ENCODE measurements at places on chromosomes 12 and 14.

DNA sequence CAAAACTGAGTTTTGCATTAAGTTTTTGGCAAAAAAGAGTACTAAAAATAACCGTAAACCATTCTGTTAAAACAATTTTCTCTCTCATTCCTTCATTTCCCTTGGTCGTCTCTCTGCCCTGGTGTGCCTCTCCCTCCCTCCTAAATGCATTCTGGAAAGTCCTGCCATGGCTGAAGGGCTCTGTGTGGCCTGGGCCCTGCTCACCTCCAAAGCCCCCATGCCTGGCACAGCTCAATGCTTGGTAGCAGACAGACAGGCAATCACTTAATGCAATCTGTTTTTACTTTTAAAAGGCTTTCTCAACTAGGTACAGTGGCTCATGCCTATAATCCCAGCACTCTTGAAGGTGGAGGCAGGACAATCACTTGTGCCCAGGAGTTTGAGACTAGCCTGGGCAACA lies 47.8 kb downstream of the CDC42BPB start:
- no peak for DNase-seq

GRCh38 chr14:24880689-24881088 lies 169.3 kb downstream of the STXBP6 start:
- DNase-seq: no peak

- no peak for DNase-seq
These were observed 159.0 kb downstream of the KICS2 start for GRCh38 chr12:64063121-64063520.

DNA sequence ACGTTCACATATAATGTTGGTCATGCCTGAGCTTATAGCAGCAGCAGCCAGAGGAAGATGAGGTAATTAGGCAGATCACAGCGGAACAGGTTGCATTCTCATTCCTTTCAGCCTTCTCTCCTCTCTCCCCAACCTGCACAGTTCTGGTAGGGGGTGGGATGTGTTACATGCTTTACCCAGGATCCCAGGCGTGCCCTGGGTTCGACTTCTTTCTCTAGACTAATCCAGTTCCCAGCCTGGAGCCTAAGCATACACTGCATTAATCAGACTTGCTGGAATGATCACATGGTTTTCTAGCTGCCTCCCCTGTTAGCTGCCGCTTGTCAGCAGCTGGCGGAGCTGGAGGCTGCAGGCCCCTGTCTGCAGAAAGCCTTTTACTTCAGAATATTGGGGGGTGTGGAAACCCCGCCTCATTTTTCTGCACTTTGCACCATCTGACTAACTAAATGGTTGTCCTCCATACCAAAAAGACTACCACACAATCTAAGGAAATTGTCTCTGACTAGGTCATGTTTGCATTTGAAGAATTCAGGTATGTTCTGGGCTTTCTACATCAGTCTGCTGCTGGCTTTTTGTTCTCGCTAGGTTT lies 46.0 kb upstream of the EVL start:
- DNase-seq: peak; percentile 38

All from DMS 273 treated with DMSO at 0.1 percent for 48 hours (cell line).